ENCODE measurements at places on chromosomes 1 and 21.

DNA sequence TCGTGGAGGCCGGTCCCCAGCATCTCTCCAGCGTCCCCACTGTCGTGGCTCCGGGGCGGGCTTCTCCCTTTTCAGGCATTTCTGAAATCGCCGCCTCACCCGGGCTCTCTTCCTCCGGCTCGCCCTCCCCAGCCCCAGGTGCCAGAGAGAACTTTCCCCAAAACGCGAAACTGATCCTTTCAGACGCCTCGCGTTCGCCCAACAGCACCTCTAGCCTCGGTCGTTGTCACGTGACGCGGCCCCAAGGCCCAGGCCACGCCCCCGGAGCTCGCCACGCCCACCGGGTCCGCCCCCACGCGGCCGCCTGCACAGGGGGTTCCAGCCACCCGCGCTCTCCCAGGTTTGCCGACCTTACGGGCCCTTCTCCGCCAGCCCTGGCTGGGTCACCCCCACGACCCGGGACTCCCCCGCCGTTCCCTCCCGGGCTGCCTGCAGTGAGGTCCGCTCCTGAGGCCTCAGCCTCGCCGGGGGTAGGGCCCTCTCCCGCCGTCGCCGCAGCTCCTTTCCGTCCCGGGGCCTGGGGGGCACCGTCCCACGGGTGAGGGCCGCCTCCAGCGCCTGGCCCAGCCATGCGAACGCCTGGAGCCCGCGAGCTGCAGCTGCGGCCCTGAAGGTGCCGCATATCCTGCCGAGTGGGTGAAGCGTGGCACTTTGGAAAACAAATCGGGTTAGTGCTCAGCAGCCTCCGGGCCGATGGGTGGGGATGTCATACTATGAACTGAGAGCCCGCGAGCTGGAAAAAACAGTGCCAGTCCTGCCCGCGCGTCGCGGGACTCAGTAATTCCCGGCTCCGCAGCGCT lies 21.0 kb downstream of the H3-3A start:
- DNase-seq: peak; percentile 84

GRCh38 chr1:58785442-58786058 lies 1.7 kb upstream of the JUN start:
- peak; percentile 20 for DNase-seq

GRCh38 chr1:115117298-115117697 lies 28.0 kb upstream of the TSPAN2 start:
- no peak for DNase-seq

GRCh38 chr1:111998332-111998731 lies 8.9 kb upstream of the KCND3 start:
- no peak for DNase-seq

- DNase-seq: no peak
These were observed 164.7 kb downstream of the GALNT2 start for GRCh38 chr1:230231774-230232145.

DNA sequence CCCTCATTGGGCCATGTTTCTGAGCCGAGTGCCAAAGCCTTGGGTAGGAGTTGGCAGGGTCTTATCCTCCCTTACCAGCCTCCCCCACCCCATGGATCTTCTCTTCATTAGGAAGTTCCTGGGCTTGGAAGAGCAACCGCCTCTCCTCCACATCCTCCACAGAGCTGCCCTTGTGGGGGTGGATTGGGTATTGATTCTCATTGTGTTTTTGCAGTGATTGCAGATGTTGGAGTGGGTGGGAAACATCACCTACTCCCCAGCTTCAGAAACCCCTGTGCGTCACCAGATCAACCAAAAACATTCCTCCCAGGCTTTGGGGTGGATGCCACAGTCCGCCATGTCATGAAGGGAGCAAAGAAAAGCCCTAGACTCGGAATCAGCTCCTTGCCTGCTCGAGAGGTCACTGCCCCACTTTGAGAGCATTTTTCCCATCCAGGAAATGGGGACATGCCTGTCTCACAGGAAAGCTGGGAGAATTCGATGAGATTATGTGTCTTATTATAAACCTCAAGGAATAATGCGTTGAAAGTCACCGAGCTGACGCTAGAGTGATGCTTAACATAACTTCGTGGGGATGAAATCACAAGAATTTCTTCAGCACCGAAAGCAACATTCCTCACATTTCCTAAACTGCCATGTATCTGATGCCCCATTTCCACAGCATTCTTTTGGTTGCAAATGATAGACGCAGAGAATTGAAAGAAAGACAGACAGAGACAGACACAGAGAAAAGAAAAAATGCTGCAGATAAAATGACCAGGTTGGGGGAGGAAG lies 44.7 kb upstream of the ZBTB40 start:
- no peak for DNase-seq

DNA sequence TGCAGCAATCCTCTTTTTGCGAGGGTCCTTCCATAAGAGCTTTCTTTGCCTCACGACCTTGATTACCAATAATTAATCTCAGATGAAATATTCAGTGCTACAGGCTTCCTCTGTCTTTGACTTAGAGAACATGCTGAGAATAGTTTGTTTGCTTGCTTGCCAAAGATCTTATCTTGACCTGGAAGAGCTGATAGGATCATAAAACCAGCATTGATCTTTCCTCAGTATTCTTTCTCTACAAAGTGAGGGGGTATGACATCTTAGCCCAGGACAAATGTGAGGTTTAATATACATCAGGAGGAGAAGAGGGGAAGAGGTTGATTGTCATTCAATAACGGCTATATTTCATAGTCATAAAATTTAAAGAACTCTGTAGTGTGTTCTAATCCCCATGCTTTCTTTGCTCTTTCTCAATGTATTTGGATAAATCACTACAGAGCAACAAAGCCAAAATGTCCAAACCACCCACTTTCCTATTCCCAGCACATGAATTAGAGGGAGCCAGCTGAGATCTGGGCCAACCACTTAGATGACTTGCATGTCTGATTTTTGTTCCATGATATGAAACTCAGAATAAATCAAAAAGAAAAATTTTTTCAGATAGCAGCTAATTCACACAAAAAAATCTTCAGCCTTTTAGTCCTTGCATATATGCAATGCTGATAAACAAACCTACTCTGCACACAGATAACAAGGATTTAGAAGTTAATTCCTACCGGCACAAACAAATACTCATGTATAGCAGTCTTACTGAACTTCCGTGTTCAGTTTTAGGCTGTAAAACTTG lies 50.5 kb upstream of the IPO9 start:
- DNase-seq: no peak

DNA sequence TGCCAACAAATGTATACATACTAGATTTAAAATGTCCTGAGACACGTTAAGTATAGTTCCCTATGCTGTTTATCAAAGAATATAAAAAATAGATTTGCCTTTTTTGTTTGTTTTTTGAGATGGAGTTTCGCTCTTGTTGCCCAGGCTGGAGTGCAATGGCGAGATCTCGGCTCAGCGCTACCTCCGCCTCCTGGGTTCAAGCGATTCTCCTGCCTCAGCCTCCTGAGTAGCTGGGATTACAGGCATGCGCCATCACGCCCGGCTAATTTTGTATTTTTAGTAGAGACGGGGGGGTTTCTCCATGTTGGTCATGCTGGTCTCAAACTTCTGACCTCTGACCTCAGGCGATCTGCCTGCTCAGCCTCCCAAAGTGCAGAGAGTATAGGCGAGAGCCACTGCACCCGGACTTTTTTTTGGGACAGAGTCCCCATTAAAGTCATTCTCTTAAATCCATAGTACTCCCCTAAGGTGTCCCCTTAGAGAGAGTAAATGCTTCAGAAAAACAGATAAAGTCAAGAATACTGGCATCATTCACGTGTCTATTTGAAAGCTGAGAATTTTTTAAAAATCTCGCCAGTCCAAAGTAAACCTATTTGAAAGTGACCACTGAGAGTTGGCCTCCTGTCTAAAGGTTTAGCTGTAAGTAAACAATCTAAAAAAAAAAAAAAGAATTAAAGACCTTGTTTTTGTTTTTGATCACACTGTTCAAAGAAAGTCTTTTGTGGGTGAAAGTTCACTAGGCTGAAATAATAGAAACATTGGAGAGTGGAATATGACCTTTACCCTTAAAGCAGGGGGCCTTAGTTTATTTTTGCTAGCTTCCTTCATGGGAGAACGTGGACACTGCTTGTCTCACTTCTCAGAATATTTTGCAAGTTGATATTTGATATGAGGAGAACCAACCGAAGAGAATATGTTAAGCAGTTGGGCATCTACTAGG lies 48.0 kb upstream of the SLC16A1 start:
- no peak for DNase-seq

- DNase-seq: peak; percentile 60
These were observed 18.3 kb upstream of the SERINC2 start for GRCh38 chr1:31394584-31395193.

GRCh38 chr1:229572286-229572685 lies 13.8 kb upstream of the ABCB10 start:
- no peak for DNase-seq

GRCh38 chr1:24584171-24584647 lies 28.3 kb downstream of the NCMAP start:
- DNase-seq: no peak

DNA sequence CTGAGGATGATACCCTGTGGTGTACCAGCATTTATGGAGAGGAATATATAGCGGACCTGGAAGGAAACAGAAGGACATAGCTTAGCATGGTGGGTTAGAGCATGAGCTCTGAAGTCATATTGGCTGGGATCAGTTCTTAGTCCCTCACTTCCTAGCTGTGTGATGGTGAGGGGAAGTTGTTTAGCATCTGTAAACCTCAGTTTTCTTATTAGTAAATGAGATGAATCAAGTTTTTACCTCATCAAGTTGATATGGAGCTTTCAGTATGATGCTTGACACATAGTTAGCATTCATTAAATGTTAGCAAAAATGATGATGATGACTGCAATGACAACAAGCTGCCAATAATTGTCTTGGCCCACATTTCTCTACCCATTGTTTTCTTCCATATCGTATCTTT lies 84.8 kb downstream of the NEK7 start:
- no peak for DNase-seq

DNA sequence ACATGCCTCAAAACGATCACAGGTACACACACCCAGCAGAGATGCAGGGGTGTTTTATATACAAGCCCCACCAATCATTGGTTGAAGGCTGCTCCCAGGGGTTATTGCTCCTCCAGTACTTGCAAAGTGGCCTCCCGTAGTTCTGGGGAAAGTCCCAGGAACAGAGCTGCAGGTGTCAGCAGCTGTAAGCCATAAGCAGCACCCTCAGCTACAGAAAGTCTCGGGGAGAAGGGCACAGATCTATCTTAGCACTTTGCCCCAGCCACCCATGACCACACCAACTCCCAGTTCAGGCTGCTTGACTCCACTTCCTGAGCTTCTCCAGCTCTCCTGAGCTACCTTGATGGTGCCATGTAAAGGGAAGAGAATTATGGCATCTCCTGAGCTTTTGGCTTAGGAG lies 222.7 kb upstream of the GJB5 start:
- no peak for DNase-seq

GRCh38 chr1:85019994-85020393 lies 23.1 kb upstream of the MCOLN2 start:
- DNase-seq: no peak

DNA sequence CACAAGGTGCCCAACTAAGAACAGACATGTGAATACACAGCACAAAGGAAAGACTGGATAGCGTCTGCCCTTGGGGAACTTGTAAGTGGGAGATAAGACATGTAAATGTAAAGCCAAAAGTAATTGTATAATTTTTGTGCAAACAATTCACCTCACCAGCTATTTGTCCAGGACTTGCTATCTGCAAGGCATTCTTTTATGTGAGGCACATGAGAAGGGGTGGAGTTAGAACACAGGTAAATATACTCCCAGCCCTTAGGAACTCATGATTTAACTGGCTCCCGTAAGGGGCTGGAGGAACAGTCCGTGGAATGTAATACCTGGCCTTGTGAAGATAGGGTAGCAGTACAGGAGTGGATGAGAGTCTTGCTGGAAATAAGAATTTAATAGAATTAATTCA lies 61.3 kb downstream of the CDK18 start:
- DNase-seq: no peak

DNA sequence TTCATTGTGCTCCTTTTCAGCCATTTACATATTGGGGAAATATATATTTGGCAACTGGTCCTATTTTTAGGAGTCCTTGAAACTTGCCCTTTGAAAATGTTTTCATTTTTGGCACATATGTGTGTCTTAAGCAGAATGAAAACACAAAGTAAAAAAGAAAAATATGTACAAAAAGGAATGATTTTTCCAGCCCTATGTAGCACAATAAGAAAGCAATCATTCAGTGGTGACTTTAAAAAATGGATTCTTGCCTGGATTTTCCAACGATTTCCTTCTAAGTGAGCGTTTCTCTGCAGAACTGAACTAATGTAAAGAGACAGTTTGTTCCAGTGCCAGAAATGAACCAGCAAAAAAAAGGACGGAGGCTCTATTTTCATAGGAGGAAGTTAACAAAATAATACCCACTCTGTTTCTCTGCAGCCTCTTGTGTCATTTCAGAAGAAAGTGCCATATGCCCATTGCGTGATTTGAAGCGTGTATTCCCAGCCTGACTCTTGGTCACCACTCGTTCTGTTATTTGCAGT lies 340.1 kb downstream of the SETD4 start:
- DNase-seq: no peak

- DNase-seq: no peak
These were observed 126.4 kb upstream of the GALNT2 start for GRCh38 chr1:229940684-229941083.

GRCh38 chr1:214637722-214638458 lies 34.9 kb downstream of the CENPF start:
- no peak for DNase-seq

DNA sequence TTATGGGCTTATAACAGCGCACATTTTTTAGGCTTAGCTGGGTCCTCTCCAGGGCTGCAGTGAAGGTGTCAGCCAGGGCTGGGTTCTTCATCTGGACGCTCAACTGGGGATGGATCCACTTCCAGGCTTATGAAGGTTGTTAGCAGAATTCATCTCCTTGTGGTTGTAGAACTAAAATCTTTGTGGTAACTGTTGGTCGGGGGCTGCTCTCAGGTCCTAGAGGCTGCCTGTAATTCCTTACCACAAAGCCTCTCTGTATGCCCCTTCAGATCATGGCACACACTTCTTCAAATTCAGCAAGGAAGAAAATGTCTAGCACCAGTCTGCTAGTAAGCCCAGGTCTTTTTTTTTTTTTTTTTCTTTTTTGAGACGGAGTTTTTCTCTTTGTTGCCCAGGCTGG lies 40.9 kb upstream of the EPS8L3 start:
- DNase-seq: no peak

GRCh38 chr21:37244501-37245095 lies 22.5 kb downstream of the VPS26C start:
- DNase-seq: no peak

DNA sequence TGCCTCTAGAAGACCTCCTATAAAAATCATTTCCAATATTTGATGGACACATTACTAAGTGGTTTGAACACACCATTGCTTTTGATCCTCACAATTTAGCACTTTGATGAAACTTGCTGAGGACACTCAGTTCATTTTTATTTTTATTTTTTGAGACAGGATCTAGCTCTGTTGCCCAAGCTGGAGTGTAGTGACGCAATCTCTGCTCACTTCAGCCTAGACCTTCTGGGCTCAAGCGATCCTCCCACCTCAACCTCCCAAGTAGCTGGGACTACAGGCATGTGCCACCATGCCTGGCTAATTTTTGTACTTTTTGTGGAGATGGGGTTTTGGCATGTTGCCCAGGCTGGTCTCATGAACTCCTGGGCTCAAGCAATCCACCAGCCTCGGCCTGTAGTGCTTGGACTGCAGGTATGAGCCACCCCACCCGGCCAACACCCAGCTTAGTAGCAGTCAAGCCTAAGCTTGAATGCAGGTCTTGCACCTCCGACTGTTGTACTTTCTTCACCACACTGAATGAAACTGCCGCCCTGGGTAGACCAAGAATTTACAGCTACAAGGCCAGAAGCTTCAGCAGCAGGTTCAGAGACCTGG lies 24.8 kb upstream of the ATP2B4 start:
- no peak for DNase-seq
